ENCODE measurements at places on chromosomes 2 and 18.
A peak's percentile ranks its signal among the peaks of the same experiment; 100 is the strongest.

GRCh38 chr2:140542627-140543026 lies 1588.2 kb downstream of the LRP1B start:
- no peak for DNase-seq

- DNase-seq: peak; percentile 43
Measured at GRCh38 chr2:238846378-238846627, 1.6 kb upstream of the TWIST2 start.

DNA sequence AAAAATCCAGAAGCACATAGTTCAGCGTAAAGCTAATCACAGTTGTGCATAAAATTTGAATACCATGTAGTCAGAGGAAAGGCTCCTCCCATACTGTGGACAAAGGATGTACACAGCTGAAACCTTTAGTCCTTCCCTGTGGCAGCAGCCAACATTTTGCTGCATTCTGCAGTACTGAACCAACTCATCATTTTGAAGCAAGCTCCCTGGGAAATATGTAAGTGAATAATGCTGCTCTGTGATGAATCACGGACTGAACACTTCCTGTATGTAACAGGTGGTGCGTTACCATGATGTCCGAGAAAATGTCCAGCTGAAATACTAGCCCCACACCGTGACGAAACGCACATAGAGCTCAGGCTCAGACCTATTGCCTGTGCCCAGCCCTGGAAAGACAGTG lies 421.1 kb upstream of the RAB12 start:
- DNase-seq: peak; percentile 55

GRCh38 chr2:238061315-238062202 lies 758 bp downstream of the SCLY start:
- peak; percentile 32 for DNase-seq

DNA sequence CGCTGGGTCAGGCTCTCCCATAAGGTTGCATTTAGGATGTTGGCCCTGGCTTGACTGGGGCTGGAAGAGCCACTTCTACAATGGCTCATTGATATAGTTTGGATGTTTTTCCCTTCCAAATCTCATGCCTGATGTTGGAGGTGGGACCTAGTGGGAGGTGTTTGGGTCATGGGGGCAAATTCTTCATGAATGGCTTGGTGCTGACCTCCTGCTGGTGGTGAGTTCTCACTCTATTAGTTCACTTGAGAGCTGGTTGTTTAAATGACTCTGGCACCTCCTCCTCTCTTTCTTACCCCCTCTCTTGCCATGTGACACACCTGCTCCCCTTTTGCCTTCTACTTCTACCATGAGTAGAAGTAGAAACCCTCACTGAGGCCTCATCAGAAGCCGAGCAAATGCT lies 20.5 kb downstream of the ACOXL start:
- no peak for DNase-seq

DNA sequence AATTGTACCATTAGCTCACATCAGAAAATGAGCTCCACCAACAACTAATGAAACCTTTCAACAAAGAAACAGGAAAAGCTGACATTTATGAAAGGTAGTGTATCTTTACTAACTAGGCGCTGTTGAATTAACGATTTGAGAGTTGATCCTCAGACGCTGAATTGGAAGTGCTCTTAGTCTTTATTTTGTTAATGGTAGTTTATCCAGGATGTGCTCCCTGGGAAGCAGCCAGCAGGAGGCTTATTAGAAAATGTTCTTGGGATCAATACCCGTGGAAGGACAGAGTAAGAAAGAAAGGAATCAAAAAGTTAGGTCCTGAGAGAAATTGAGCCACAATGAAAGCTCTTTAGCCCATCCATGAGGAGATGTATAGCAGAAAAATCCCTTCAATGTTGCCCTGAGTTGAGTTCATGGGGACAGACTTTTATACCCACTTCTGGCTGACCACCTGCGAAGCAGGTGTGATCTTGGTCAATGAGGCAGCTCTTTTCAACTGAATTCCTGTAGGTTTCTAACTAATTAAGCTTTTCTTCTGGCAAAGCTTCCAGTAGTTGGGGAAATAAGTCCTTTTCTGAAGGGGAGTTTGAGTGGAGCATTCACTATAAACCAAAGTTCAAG lies 492.6 kb upstream of the REG3G start:
- no peak for DNase-seq

DNA sequence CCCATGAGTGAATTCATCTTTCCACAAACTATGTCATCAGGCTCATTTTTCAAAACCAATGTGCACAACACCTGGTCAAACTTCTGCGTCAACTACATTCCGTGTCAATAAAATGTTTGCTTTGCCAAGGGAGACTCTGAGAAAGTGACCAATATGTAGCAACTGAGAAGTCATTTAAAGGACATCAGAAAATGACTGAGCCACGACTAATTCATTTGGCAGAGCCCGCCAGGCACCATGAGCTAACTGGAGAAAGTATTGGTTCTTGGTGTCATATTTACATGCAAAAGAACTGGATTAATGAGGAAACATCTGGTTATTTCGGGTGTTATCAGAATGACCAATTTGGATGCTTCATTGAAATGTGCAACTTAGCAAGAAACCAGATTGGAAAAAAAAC lies 7.2 kb downstream of the RND3 start:
- DNase-seq: peak; percentile 66

- DNase-seq: no peak
Measured at GRCh38 chr2:20524412-20525040, 77.7 kb downstream of the RHOB start.

- DNase-seq: peak; percentile 58
Measured at GRCh38 chr2:215828528-215829184, 184.7 kb downstream of the MREG start.

DNA sequence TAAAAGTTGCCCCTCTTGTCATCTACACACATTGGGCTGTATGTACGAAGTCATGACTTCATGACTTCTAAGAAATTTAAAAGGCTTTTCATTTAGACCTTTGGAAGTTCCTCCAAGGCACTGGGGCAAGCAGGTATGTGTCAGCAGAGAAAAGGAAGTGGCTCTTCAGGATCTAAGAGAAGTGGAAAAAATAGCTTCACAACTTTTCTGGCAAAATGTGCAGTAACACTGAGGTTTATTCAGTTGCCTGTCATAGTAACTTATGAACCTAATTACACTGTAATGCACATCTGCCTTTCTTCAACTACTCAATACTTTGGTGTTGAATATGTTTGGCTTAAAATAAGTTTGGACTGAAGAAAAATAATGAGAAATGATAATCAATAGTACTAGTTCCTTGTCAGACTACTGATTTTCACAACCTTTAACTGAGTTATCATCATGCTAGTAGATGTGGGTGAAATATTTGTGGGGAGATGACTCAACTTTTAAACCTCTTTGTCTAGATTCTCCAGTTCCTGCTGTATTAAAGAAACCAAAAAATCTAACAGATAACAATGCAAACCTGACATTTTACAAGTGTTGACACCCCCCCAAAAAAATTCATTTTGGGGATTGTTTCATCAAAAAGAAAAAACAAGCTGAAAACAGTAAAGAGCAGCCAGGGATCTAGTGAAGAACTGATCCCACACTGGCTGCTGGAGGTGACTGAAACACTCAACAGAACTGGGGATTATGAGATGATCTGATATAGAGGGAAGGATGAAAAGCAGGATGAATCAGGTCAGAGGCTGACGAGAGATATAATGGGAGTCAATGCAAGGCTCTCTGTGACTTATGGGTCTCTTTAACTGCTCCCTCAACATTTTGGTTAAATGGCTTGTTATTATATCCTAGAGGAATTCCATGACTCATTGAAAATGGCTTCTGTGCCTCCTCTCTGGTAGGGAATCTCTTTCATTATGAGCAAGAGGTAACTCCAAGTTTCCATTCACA lies 84.6 kb downstream of the COLEC12 start:
- peak; percentile 96 for DNase-seq

DNA sequence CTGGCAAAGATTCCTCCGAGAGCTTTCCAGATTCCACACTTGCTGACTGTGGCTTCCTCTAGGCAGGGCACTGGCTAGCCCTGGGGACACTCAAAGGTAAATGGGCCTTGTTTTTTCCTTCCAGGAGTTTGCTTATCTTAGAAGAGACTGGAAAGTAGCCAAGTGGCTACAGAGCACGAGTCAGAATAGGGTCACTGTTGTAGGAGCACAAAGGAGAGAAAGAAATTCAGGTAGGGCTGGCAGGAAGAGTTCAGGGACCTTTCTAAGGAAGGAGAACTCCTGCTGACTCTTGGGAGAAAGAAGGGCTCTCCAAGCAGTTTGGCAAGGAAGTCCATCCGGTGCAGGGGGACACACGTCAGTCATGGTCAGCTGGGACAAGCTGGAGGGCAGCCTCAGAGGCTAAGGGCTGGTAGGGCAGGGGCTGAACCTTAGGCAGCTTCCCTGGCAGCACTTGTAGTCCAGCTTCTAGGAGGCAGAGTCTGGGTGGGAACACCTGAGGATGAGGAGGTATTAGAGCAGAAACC lies 39.5 kb downstream of the NIFK start:
- DNase-seq: no peak

GRCh38 chr18:21680161-21680560 lies 24.4 kb downstream of the ABHD3 start:
- DNase-seq: no peak

DNA sequence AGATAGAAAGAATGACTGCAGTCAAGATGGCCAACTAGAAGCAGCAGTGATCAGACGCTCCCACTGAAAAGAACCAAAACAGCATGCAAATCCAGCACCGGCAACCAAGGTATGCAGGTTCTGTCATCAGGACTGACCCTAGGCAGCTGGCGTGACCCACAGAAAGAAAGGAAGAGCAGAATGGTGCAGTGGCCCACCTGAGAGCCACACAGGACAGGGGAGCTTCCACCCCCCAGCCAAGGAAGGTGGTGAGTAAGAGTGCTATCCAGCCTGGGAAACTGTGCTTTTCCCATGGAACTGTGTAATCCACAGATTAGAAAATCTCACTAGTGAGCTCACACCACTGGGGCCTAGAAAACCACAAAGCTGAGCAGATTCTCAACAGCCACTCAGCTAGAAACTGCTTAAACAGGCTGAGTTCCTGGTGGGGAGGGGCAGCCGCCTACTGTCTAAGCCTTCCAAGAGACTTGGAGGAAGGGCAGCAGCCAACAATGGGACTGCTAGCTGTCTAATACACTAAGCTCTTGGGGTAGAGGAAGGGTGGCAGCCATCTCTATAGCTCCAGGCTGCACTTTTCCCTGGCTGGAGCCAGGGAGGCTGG lies 127.9 kb downstream of the EVA1A start:
- DNase-seq: peak; percentile 13

DNA sequence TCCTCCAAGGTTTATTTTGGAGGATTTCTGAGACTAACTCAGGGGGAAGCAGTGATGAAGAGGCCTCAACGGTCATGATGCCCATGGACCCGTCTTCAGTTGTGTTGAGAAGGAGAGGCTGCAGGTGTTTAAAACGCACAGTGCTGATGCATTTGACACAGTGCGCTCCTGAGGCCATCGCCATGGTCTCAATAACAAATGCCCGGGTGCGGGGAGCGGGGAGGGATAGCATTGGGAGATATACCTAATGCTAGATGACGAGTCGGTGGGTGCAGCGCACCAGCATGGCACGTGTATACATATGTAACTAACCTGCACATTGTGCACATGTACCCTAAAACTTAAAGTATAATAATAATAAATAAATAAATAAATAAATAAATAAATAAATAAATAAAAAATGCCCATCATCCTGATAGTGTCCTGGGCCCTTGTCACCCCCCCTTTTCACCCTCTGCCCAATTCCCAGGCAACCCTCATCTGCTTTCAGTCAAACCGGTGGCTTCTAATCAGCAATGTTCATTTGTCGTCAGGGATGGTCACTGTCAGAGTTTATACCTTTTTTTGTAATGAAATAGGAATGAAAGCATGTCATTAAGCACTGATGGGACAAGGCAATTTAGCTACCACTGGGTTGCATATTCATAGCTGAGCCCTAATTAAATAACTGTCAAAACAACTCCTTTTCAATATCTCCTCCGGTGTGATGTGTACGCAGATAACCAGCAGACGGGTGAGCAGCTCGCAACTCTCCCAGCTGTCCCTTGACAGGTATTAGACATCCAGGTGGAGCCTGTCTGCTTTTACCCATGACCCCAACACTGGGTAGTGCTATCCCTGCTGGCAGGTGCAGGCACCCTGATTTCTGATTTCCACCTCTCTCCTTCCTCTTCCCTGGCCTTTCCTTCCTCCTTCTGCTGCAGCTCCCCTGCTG lies 95.9 kb downstream of the KCNF1 start:
- no peak for DNase-seq

- DNase-seq: no peak
Measured at GRCh38 chr2:225742487-225742886, 343.0 kb downstream of the NYAP2 start.

- no peak for DNase-seq
Measured at GRCh38 chr2:25176541-25177181, 8.3 kb upstream of the POMC start.

DNA sequence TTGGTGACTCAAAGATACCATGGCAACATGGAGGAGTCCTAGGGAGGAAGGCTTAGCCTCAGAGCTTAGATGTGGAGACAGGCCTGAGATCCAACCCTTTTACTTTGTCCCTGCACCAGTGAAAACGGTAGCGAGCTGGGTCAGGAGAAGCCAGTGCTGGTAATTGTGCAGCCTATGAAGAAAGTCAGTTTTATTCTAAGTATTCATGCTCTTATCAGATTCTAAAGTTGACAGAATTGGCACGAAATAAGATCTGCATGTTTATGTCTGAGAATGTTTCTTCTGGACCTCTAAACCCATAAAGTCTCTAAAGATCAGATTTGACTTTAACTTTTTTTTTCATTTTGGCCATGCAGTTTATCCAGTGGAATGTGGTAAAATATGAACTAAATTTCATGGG lies 93.8 kb downstream of the SCG2 start:
- no peak for DNase-seq

Data from fibroblast of skin of abdomen (primary cell).